Esophagus squamous epithelium (tissue), 5 donors: ENCODE measurements at places on chromosomes 11 and 22.

DNA sequence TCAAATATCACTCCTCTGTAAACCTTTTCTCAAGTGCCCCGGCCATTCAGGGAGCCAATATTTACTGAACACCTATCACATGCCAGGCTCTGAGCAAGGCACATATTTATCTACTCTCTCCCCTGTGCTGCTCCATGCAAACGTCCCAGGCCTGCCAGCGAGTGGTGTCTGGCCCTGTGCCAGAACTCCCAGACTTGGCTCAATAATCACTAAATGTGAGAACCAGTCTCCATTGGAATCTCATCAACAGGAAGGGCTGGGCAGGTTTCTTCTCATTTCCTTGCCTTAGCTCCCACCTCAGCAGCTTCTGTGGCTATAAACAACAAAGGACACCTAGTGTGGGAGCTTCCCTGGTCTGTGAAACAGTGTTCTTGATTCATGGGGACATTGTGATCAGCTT lies 21.7 kb downstream of the RASSF10 start:
- DNase-seq, result no peak

GRCh38 chr11:61840371-61840770 lies 12.3 kb downstream of the FADS2 start:
- DNase-seq, result no peak

DNA sequence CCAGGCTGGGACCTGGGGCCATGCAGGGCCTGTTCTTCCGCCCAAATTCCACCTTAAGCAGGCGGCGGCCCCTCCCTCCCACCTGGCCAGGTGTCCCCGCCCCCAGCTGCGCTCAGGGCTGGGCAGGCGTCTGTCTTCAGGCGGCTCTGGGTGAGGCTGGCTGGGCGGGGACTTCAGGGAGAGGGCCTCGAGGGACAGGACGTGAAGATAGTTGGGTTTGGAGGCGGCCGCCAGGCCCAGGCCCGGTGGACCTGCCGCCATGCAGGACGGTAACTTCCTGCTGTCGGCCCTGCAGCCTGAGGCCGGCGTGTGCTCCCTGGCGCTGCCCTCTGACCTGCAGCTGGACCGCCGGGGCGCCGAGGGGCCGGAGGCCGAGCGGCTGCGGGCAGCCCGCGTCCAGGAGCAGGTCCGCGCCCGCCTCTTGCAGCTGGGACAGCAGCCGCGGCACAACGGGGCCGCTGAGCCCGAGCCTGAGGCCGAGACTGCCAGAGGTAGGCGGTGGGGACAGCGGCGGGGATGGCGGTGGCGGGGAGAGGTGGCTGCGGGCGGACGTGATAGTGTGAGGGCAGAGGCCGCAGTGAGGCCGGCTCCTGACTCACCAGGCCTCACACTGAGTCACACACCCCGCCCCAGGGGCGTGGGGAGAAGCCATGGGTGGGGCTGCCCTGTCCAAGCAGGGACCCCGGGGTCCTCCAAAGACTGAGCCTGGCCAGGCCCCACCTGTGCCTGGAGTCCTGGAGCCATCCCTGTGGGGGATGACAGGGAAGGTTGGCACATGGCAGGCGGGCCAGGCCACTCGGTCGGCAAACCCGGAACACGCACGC lies at the start of gene PKP3:
Gene PKP3, plus strand, starts transcription at position 176 of the 824 bp plus-strand sequence. Its CDS starts 84 bp downstream, at position 260.
- no peak for DNase-seq

DNA sequence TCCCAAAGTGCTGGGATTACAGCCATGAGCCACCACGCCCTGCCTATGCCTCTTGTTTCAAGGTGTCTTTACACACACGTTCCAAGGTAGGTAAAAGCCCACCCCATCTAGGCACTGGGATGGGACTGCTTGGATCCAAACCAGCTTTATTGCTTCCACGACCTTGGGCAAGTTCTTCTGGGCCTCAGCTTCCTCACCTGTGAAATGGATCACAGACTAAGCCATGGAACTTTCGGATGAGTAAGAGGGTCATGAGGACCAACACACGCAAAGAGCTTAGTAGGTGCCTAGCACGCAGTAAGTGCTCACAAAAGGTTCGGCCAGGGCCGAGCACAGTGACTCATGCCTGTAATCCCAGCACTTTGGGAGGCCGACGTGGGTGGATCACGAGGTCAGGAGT lies 15.6 kb downstream of the RHOD start:
- no peak for DNase-seq

DNA sequence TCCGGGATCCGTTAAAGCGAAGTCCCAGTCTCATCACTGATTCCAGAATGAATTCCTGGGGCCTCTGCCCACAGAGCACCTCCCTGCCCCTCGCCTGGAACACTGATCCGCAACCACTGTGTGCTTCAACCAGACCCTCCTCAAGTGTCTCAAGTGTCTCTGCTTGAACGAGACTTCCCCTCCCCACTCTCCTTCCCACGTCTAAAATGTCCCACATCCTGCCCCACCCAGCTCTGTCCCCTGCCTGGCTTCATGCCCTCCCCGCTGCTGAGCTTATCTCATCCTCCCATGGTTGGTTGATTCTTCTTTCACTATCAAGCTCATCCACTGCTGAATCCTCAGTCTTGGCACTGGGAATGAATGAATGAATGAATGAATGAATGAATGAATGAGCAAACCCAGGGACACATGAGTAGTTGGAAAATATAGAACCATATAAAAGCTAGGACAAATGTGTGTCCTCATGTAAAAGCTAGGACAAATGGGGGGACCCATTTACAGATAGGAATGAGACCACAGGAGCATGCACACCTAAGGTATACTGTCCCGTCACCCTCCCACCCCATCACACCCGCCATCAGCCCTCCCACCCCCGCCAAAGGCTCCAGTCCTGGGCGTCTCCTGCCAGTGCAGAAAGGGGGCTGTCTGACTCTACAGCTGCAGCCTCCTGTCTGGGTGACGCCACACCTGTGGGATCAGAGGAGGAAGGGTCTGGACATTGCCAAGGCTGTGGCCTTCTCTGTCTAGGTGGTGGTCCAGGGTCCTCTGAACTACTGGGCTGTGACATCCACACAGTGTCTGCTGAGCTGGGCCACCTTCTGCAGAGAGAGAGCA lies 71.4 kb upstream of the LINC01488 start:
- no peak for DNase-seq
